ENCODE measurements at places on chromosomes 11 and 22. TPM values are rescaled to one million over a fixed set of nuclear protein-coding genes. Genes with fewer than 3 reads are reported as not detected.

Gene C11orf65
- 0.36 TPM for total RNA-seq

Gene ZP1
- not detected for total RNA-seq

Gene C22orf31
- total RNA-seq, result not detected

DNA sequence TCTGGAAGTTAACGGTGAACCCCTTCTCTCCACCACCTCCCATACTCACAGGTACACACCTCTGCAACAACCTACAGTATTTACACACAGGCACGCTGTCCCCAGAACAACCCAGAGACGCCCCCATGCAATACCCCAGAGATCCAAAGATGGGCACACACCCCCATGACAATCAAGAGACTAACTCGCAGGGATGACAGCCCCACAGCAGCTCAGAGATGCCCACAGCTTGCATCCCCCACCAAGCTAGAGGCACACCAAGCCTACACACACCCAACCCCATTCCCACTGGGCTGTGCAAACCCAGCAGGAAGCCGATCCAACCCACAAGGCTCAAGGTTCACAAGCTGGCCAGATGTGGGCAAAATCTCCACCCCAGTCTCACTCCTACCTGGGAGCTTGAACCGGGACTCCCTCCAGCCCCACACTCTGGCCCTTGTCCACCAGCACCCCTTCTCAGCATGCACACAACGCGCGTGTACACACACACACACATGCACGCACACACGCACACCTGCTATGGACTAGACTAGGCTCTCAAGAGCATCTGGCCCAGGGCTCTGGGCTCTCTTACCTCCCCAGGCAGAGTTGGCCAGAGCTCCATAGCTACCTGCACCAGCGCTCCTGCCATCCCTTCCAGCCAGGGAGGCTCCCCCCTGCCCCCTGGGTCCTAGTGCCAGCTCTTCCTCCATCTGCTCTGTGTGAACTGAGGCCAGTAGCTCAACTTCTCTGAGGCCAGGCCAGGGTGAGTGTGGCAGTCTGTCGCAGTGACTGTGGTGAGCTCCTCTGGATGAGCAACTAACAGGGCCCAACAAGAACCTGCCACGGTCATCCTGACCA is 11.5 kb downstream of the STARD10 start:
- no peak for ATAC-seq

- peak; percentile 84 for ATAC-seq
Observed at GRCh38 chr11:102109896-102110760, at the start of gene YAP1. TSS of gene YAP1 (plus strand) at chr11:102110447. CDS start at chr11:102110849, 402 bp downstream.

- ATAC-seq, result no peak
Observed at GRCh38 chr11:80321786-80322185, 881.0 kb upstream of the TENM4 start.

Measured in esophagus mucosa (tissue), 1 donor.